ENCODE measurements at places on chromosomes 7 and 10.

DNA sequence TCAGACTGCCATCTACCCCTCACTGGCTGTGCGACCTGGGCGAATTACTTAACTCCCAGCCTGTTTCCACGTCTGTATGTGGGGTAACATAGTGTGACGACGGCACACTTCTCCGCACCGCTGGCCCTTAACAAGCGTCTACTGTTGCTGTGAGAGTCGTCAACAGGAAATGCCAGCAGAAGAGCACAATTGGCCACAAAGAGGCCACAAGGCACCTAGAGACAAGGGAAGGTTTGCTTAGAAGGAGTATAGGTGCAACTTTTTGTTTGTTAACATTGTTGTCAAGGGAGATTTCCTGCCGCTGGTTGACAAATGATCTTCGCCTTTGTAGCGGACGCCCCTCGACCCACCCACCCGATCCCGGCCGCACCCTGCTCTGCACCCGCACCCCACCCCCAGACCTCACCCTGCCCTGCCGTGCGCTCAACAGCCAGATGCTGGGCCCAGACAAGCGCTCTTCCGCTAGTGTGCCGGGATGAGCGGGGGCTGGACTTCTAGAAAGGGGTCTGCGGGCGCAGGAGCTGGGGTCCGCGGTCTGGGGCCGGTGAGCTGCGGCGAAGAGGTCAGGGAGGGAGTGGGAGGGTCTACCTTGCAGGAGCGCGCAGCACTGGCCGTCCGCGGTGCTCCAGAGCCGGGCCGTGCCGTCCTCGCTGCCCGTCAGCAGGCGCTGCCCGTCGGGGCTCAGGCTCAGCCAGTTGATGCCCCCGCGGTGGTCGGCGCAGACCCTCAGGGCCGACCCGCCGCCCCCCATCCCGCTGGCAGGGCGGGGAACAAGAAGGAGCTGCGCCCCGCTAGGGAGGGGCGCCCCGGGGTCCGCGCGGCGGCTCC, 785 bp downstream of the WDR86 start:
- peak overlapping the region; percentile 27 for H3K4me3 ChIP-seq
- H3K27me3 ChIP-seq: no peaks in the 10 kb centered on the region
- peak; percentile 87 for DNase-seq
- H3K36me3 ChIP-seq: no peaks in the 10 kb centered on the region
- no peak overlapping the region for H3K27ac ChIP-seq

GRCh38 chr10:100866575-100867098, 46.1 kb upstream of the SLF2 start:
- H3K36me3 ChIP-seq: no peaks in the 10 kb centered on the region
- H3K27me3 ChIP-seq: no peaks in the 10 kb centered on the region
- H3K4me3 ChIP-seq: no peak overlapping the region
- H3K4me1 ChIP-seq: no peaks in the 10 kb centered on the region

- no peaks in the 10 kb centered on the region for H3K36me3 ChIP-seq
- H3K27me3 ChIP-seq: no peaks in the 10 kb centered on the region
- no peak for DNase-seq
- H3K4me1 ChIP-seq: no peaks in the 10 kb centered on the region
- H3K27ac ChIP-seq: no peak overlapping the region
- H3K4me3 ChIP-seq: no peak overlapping the region
Measured at GRCh38 chr10:79185796-79186374, 117.1 kb downstream of the ZMIZ1 start.

GRCh38 chr7:73708961-73709549, 10.4 kb downstream of the STX1A start:
- peaks cover 13% of the 10 kb centered on the region for H3K4me1 ChIP-seq
- H3K36me3 ChIP-seq: no peaks in the 10 kb centered on the region
- no peak for DNase-seq
- no peak overlapping the region for H3K4me3 ChIP-seq
- no peaks in the 10 kb centered on the region for H3K27me3 ChIP-seq
- no peak overlapping the region for H3K27ac ChIP-seq

DNA sequence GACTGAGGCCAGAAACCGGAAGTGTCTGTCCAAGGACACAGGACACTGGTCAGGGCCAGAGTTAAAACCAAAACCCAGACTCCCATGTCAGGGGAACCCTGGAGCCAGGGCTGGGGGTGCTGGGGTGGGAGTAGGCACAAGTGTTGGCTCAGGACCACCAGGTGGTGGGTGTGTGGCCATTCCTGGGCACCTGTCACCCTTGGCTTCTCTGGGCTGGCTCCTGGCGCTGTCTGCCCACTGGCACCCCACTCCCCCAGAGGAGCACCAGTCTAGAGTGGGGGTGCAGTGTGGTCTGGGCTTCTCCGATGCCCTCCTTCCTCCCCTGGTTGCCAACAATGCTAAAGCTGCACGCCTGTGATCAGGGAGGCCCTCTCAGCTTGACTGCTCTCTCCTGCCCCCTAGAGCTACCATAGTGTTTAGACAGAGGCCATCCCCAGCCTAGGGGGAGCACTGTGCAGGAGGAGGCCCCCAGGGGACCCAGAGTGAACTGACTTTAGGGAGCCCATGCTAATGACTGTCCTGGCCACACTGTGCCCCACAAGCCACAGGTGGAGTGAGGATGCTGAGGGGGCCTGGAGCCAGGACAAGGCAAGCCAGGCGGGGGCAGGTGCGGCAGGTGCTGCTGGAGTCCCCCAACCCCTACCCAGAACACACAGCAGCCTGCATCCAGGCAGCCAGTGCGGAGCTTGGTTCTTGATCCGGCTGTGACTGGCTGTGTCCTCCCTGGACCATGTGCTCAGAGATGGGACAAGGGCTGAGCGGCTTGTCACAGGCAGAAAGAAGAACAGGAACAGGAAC, 11.0 kb downstream of the RASGEF1A start:
- no peaks in the 10 kb centered on the region for H3K4me1 ChIP-seq
- H3K4me3 ChIP-seq: no peak overlapping the region
- no peaks in the 10 kb centered on the region for H3K36me3 ChIP-seq
- no peak for DNase-seq
- H3K27ac ChIP-seq: no peak overlapping the region

DNA sequence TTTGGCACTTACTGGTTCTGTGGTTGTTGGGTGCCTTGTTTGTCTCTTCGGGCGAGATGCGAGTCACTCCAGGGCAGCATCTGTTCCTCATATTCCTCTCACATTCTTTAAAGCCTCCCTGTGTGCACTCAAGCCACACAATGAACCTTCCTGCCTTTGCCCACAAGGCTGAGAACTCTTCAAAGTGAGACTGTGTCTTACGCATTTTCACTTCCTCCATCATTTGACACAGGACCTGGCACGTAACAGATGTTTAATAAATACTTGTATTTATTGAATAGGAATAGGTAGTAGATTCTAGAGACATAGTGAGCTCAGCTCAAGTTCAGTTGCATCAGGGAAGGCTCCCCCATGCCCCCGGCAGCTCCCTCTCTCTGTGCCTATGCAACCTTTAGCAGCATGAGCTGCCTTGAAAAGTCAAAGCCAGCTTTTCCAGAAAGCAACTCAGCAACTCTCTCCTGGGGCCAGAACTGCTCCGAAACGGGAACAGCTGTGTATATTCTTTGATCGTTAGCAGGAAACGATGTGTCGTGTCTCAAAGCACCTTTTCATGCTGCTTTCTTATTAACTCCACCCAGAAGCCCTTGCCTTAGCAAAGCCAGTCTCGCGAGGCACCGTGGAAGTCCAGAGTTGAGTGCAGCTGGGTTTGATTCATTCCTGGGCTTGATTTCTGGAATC, 97.5 kb downstream of the PFKFB3 start:
- peak overlapping the region; percentile 70 for H3K27ac ChIP-seq
- H3K4me3 ChIP-seq: peak overlapping the region; percentile 49
- peaks cover 74% of the 10 kb centered on the region for H3K4me1 ChIP-seq
- peak; percentile 86 for DNase-seq
- no peaks in the 10 kb centered on the region for H3K27me3 ChIP-seq

GRCh38 chr10:30199376-30200016, 140.1 kb upstream of the JCAD start:
- H3K4me3 ChIP-seq: no peak overlapping the region
- H3K36me3 ChIP-seq: no peaks in the 10 kb centered on the region
- no peak for DNase-seq
- H3K27ac ChIP-seq: no peak overlapping the region

DNA sequence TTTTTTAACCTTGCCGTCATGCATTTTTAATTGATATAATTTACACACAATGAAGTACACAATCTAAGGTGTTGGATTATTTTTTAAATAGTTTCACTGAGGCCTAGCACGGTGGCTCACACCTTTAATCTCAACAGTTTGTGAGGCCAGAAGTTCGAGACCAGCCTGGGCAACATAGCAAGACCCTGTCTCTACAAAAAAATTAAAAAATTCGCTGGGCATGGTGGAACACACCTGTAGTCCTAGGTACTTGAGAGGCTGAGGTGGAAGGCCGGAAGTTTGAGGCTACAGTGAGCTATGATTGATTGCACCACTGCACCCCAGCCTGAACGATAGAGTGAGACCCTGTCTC, 92.8 kb upstream of the OIT3 start:
- no peak for DNase-seq
- no peaks in the 10 kb centered on the region for H3K27me3 ChIP-seq
- no peak overlapping the region for H3K27ac ChIP-seq
- H3K36me3 ChIP-seq: no peaks in the 10 kb centered on the region
- H3K4me1 ChIP-seq: no peaks in the 10 kb centered on the region

DNA sequence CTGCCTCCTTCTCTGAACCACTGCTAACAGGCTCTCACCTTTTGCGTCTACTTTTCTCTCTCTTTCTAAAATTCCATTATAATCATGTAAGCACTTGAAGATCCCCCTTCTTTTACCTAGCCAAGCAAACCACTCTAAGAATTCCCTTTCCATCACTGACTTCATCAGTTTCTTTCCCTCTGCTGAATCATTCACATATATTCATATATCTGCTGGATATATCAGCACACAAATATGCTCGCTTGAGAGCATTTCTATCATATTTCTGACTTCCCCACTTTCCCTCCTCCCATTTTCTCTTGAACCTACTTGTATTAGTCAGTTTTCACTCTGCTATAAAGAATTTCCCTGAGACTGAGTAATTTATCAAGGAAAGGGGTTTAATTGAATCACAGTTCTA, 84.2 kb upstream of the LRRN3 start:
- H3K27me3 ChIP-seq: no peaks in the 10 kb centered on the region
- no peak overlapping the region for H3K27ac ChIP-seq
- H3K36me3 ChIP-seq: no peaks in the 10 kb centered on the region

DNA sequence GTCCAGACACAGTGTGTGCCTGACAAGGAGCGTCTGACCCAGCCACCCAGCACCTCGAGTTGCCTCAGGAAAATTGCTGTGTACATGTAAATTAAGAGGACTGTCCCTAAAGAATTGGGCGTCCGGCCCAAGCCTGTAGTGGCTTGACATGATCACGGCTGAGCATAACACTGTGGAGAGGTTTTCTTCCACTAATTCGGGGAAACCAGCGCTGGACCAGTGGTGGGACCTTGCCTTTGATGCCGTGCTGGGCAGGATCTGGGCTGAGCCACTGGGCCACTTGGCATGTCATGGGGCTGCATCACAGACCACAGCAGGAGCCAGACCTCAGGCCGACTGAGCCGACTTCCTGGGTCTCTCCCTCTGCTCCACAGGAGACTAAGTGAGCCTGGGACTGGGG, 282.5 kb downstream of the GLRX3 start:
- H3K36me3 ChIP-seq: no peaks in the 10 kb centered on the region
- H3K27me3 ChIP-seq: no peaks in the 10 kb centered on the region
- H3K4me1 ChIP-seq: no peaks in the 10 kb centered on the region
- no peak overlapping the region for H3K27ac ChIP-seq

- no peak overlapping the region for H3K27ac ChIP-seq
- no peak for DNase-seq
- H3K4me3 ChIP-seq: no peak overlapping the region
- no peaks in the 10 kb centered on the region for H3K36me3 ChIP-seq
- no peaks in the 10 kb centered on the region for H3K27me3 ChIP-seq
Measured at GRCh38 chr7:110065121-110065520, 1025.8 kb upstream of the LRRN3 start.

- H3K27ac ChIP-seq: no peak overlapping the region
- H3K4me1 ChIP-seq: peaks cover 16% of the 10 kb centered on the region
- DNase-seq: no peak
- peaks cover 69% of the 10 kb centered on the region for H3K36me3 ChIP-seq
- H3K4me3 ChIP-seq: no peak overlapping the region
Measured at GRCh38 chr7:135189221-135189662, 18.7 kb upstream of the CYREN start.

DNA sequence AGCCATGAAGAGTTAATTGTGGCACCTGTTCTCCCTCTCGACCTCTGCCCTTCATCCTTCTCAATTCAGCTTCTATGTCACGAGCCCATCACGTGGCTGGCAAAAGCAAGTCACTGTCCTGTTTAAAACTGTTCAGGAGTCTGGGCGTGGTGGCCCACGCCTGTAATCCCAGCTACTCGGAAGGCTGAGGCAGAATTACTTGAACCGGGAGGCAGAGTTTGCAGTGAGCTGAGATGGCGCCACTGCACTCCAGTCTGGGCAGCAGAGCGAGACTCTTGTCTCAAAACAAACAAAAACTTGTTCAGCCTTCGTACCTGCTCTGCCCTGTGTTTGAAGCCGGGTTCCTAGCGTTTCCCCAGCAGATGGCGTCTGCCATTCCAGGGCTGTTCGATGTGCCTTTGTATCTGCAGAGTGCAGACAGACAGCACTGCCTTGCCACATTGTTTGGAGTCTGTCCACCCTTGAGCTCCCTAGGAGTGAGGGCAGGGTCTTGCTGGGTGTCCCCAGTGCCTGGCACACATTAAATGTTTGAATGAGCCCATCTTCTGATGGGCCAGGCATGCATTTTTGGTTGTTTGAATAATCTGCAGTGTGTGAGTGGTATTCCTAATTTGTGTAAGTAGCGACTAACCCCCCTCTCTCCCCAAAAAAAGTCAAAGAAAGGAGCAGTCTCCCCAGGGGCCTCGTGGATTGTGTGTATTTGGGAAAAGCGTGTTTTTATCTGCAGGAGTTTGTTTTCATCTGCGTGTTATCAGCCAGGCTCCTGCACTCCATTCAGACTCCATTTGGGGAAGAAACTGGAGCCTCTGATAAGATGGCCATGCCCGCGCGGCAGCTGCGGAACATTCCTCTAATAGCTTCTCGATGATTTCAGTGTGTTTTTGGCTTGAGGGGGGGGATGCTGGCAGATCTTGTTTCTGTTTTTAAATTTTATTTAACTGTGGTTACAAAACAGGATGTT, 61.2 kb downstream of the DNAJB6 start:
- no peak overlapping the region for H3K4me3 ChIP-seq
- peak; percentile 21 for DNase-seq
- peaks cover 30% of the 10 kb centered on the region for H3K36me3 ChIP-seq
